ENCODE measurements at places on chromosomes 16 and 17. TPM values are rescaled to one million over a fixed set of nuclear protein-coding genes. Genes with fewer than 3 reads are reported as not detected.

DNA sequence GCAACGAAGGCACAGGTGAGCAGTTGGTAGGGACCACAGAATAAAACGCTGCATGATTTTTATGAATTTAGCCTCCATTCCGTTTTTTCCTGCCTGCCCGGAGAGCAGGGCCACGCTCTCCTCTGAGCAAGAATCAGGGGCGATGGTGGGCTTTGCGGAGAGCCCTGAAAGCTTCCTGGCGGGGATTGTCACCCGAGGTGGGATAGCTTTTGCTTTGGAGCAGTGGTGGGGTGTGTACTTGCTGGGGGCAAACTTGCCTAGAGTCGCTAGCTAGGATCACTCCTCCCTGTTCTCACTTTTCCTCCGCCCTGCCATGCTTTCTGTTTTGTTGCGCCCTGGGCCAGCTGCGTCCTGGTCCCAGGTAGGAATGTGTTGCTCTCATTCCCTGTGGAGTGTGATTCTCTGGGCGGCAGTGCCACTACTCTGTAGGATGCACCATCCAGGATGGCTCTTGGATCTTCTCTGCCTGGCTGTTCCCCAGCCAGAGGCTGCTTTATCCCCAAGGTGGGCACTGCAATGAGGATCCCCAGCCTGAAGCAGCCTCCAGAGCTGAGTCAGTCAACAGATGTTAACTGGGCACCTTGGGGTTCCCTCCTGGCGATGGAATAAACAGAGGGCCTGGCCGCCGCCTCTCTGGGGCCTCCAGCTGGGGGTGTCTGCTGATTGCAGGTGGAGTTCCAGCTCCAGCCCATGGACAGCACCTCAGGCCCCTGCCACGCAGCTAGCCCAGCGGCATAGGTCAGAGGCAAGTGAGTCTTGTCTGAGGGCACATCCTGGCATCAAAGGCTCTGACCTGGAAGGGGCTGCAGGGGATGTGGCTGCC lies 360.9 kb upstream of the TNRC6C start:
- DNase-seq = peak; percentile 54
- H3K36me3 ChIP-seq = no peaks in the 10 kb centered on the region
- no peak overlapping the region for H3K4me3 ChIP-seq
- peaks cover 37% of the 10 kb centered on the region for H3K27me3 ChIP-seq
- no peak overlapping the region for H3K27ac ChIP-seq

GRCh38 chr16:473046-474043 lies 47.9 kb downstream of the RAB11FIP3 start:
- H3K4me1 ChIP-seq = no peaks in the 10 kb centered on the region
- H3K27me3 ChIP-seq = no peaks in the 10 kb centered on the region
- DNase-seq = no peak
- H3K36me3 ChIP-seq = no peaks in the 10 kb centered on the region
- H3K27ac ChIP-seq = no peak overlapping the region

- H3K4me3 ChIP-seq = peak overlapping the region; percentile 66
- peaks cover 53% of the 10 kb centered on the region for H3K4me1 ChIP-seq
- no peaks in the 10 kb centered on the region for H3K36me3 ChIP-seq
Observed at GRCh38 chr17:39755554-39756379, 18.0 kb downstream of the GRB7 start.

DNA sequence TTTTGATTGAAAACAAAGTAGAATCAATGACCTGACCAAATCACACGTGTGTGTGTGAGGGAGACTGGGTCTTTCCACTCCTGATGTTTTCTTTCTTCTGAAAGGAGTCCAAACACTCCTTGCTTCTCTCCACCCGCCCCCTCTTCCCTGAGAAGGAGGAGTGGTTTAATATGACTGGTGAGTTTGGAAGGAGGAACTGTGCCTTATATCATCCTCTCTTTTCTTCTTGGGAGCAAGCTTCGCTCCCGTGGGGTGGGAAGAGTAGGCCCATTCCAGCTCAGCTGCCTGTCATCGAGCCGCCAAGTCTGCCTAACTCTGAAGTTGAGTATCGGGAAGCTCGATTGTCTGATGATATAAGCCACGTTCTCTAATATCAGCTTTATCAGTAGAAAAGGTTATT lies 96.5 kb downstream of the YPEL2 start:
- H3K36me3 ChIP-seq = no peaks in the 10 kb centered on the region
- H3K27ac ChIP-seq = no peak overlapping the region
- H3K4me3 ChIP-seq = no peak overlapping the region
- DNase-seq = no peak
- H3K4me1 ChIP-seq = peaks cover 33% of the 10 kb centered on the region

DNA sequence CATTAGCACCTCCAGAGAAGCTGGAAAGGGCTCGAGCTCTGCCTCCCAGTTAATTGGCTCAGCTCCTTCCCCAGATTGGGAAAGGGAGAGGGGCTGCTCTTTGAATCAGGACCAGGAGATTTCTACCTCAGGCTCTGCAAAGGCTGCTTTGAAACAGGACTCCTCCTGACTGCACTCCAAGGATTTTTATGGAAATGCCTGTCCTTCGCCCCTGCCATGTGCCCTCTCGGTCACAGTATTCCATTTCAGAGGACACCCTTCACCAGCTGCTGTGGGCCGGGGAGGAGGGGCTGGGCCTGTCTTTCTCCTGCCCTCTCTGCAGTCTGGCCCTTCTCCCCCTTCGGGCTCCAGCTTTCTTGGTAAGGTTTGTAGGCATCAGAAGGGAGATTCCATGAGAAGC lies 13.6 kb downstream of the MRM1 start:
- H3K27ac ChIP-seq = no peak overlapping the region
- no peaks in the 10 kb centered on the region for H3K36me3 ChIP-seq
- H3K27me3 ChIP-seq = no peaks in the 10 kb centered on the region
- H3K4me3 ChIP-seq = no peak overlapping the region
- DNase-seq = no peak
- no peaks in the 10 kb centered on the region for H3K4me1 ChIP-seq

DNA sequence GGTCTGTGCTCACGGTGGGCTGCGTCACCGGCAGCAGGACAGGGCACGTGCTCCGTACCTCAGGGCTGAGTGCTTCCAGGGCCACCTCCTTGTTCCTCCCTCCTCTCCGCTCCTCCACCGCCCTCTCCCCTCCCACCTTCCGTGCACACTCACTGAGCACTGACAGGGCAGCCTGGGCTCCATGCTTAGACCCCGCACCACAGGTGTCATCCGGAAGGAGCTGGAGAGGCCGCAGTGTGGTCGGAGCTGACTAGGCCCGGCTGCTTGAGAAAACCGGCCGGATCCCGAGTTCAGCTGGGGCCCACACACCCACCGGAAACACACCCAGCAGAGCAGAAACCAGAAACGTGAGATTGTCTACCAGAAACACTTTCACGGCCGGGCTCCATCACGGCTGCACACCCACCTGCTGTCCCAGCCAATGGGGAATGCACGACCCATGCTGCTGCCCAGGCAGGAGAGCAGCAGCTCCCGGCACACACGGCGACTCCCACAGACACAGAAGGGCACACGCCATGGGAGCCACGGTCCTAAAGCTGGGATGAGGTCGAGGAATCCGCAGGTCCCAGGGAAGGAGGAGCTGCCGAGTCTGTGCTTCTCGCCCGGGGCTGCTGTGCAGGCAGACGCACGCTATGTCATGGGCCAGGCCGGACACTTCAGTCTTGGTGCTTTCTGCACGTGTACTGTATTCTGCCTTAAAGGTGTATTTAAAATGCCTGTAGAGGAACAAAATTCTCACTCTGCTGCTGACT lies 55.0 kb upstream of the ZNF469 start:
- DNase-seq = no peak
- H3K36me3 ChIP-seq = no peaks in the 10 kb centered on the region

DNA sequence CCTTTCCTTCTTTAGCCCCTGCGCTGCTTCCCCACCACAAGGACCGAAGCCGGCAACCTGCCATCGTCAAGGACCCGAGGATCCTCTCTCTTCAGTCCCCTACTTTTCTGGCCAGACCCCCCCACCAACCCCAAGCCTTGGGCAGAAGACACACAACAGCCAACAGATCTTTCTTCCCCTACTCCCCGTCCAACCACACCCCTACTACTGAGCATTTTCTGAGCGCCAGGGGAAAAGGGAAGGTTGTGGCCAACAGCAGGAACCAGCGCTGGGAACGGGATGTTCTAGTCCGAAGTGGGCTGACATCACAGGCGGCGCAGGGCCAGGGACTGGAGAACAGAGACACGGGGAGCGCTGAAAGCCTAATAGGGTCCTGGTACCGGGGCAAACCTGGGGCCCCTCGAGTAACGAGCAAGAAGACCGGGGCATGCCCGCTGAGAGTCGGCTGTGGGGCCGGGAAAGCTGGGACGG lies 528 bp downstream of the PER1 start:
- peaks cover 42% of the 10 kb centered on the region for H3K4me1 ChIP-seq
- H3K27ac ChIP-seq = no peak overlapping the region
- peaks cover 31% of the 10 kb centered on the region for H3K36me3 ChIP-seq

DNA sequence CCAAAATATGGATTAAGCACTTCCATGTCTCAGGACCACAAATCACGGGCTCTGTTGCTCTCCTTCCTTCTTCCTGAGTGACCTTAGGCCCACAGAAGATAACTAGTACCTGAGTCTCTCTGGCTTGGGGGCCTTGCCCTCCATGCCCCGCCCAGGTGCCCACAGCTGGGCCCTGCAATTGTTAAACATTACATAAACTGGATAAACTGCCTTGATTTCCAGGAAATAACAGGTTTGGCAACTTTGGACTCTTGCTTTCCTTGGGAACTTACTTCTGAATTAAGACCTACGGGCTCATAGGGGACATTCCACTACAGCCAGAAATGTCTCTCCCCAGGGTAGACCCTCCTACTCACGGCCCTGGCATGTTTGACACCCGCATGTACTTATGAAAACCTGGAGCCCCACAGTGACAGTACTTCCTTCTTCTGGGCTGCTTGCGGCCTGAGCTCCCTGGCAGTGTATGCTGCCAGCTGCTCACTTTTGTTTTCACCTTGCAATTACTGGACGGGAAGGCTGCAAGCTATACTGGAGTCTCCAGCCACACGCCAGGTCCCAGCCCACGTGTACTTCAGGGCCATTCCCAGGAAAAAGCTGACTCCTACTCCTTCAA lies 2.3 kb upstream of the UBALD2 start:
- peak overlapping the region; percentile 81 for H3K4me3 ChIP-seq
- H3K27ac ChIP-seq = peak overlapping the region; percentile 87

- peaks cover 19% of the 10 kb centered on the region for H3K4me1 ChIP-seq
- no peak overlapping the region for H3K27ac ChIP-seq
- no peak overlapping the region for H3K4me3 ChIP-seq
- no peak for DNase-seq
- peaks cover 49% of the 10 kb centered on the region for H3K27me3 ChIP-seq
- no peaks in the 10 kb centered on the region for H3K36me3 ChIP-seq
Observed at GRCh38 chr16:31474773-31475738, 3.1 kb downstream of the TGFB1I1 start.

GRCh38 chr16:73172241-73172972 lies 124.5 kb upstream of the ZFHX3 start:
- peaks cover 3% of the 10 kb centered on the region for H3K27me3 ChIP-seq
- no peaks in the 10 kb centered on the region for H3K36me3 ChIP-seq
- no peak for DNase-seq
- H3K4me1 ChIP-seq = no peaks in the 10 kb centered on the region
- no peak overlapping the region for H3K27ac ChIP-seq

DNA sequence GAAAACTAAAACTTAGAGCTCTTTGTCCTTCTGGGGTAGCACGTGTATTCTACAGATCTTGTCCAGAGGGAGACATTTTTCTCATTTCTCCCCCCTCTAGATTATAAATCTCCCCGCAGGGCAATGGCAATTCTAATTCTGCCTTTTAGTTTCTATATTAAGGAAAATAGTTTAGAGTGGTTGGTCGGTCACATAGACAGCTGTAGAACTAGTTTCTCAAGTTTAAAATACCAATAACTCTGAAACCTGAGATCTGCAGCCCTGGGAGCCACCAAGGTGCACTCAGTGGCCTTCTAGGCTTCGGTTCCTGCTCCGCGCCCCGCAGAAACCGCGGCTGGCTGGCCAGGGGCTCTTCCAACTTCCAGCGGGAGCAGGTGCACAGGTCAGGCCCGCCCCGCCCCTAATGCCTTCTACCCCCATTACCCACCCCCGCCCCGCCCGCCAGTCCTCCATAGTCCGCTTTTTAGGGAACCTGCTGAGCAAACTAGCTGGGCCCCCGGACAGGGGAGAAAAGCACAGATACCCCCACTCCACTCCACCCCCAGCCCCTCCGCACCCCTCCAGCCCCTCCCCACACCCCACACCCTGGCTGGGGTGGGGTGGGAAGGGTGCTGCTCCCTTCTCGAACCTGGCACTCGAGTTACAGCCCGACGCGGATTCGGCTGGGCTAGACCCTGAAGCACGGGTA lies 431 bp downstream of the SLFN11 start:
- DNase-seq = peak; percentile 80
- peaks cover 56% of the 10 kb centered on the region for H3K4me1 ChIP-seq
- peak overlapping the region; percentile 93 for H3K27ac ChIP-seq
- peak overlapping the region; percentile 89 for H3K4me3 ChIP-seq
- peaks cover 38% of the 10 kb centered on the region for H3K36me3 ChIP-seq

- H3K27ac ChIP-seq = no peak overlapping the region
- no peak overlapping the region for H3K4me3 ChIP-seq
- no peaks in the 10 kb centered on the region for H3K36me3 ChIP-seq
- H3K4me1 ChIP-seq = no peaks in the 10 kb centered on the region
- H3K27me3 ChIP-seq = no peaks in the 10 kb centered on the region
- DNase-seq = no peak
Observed at GRCh38 chr16:55687802-55688201, 32.0 kb downstream of the SLC6A2 start.

DNA sequence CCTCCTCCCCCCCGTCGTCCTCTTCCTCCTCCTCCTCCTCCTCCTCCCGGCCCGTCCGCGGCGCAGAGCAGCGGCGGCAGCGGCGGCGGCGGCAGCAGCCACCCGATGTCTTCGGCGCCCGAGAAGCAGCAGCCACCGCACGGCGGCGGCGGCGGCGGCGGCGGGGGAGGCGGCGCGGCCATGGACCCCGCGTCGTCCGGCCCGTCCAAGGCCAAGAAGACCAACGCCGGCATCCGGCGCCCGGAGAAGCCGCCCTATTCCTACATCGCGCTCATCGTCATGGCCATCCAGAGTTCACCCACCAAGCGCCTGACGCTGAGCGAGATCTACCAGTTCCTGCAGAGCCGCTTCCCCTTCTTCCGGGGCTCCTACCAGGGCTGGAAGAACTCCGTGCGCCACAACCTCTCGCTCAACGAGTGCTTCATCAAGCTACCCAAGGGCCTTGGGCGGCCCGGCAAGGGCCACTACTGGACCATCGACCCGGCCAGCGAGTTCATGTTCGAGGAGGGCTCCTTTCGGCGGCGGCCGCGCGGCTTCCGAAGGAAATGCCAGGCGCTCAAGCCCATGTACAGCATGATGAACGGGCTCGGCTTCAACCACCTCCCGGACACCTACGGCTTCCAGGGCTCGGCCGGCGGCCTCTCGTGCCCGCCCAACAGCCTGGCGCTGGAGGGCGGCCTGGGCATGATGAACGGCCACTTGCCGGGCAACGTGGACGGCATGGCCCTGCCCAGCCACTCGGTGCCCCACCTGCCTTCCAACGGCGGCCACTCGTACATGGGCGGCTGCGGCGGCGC lies at the start of gene FOXF1:
TSS of gene FOXF1 (plus strand) at position 63 of the 797 bp plus-strand sequence. CDS start at position 106, 43 bp downstream.
- peak within 1 kb of the TSS; percentile 53 for H3K27ac ChIP-seq
- peaks cover 21% of the 10 kb centered on the region for H3K4me1 ChIP-seq
- peaks cover 4% of the 10 kb centered on the region for H3K36me3 ChIP-seq
- DNase-seq = peak; percentile 69
- H3K27me3 ChIP-seq = peaks cover 64% of the 10 kb centered on the region

- DNase-seq = no peak
- no peaks in the 10 kb centered on the region for H3K36me3 ChIP-seq
- no peaks in the 10 kb centered on the region for H3K27me3 ChIP-seq
- no peak overlapping the region for H3K4me3 ChIP-seq
Observed at GRCh38 chr17:81317961-81318605, 23.0 kb upstream of the SLC38A10 start.

Gene SPATA22
- not detected for total RNA-seq

Gene PIPOX
- 1.2 TPM for total RNA-seq

Gene PSMC3IP
- 31.1 TPM for total RNA-seq

All from activated CD4-positive, alpha-beta T cell treated with anti-CD3 and anti-CD28 coated beads, Interleukin-2, amount 10 ng/mL, durations not matched to agents 24 days and 14 days (primary cell).